ENCODE measurements at places on chromosomes 13 and 19. TPM values are rescaled to one million over a fixed set of nuclear protein-coding genes. Genes with fewer than 3 reads are reported as not detected.

- no peak overlapping the region for H3K4me3 ChIP-seq
- H3K36me3 ChIP-seq, result no peaks in the 10 kb centered on the region
- peaks cover 10% of the 10 kb centered on the region for H3K27me3 ChIP-seq
- peaks cover 5% of the 10 kb centered on the region for H3K4me1 ChIP-seq
Observed at GRCh38 chr13:97015661-97016350, 21.5 kb upstream of the OXGR1 start.

DNA sequence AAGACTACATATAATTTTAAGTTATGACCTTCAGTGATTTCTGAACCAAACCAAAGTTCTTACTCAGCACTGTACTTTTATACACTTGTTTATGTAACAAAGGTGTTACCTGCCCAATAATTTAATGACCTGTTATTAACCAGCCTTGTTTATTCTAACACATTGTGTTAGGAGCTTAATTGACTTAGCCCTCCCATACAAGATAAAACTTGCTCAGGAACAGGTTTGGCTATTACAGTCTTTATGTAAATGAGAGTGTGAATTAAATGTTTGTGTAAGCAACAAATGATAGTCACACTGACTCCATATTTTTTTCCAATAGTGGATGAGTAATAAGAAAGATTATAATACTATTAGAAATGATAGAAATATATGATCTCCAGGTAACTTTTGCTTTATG lies 51.8 kb upstream of the MYCBP2 start:
- H3K36me3 ChIP-seq, result no peaks in the 10 kb centered on the region
- no peaks in the 10 kb centered on the region for H3K4me1 ChIP-seq
- H3K4me3 ChIP-seq, result no peak overlapping the region
- DNase-seq, result no peak

DNA sequence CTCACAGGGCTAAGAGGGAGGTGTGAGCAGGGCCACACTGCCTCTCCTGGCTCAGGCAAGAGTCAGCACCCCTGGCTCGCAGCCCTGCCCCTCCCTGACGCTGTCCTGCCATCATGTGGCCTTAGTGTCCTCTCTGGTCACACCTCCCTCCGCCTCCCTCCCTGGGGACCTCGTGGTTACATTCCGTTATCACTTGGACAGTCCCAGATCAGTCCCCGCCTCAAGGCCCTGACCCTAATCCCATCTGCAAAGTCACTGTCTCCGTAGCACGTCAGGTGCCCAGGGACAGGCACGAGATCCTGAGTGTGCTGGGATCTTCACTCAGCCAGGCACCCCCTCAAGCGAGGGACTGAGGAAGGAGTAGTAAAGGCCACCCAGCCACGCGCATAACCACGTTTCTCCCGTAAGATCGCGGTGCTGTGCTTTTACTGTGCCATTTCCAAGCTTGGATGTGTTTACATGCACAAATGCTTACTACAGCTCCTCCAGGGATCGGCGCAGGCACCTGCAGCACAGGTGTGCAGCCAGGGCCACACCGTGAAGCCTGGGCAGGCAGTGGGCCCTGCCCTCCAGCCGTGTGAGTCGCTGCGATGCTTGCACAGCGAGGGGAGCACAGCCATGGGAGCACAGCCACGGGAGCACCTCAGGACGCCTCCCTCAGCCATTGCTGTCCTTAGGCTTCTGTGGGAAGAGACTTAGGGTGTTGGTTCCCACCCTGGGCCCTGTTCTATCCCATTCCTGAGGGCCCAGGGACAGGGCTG lies 10.7 kb upstream of the TMEM255B start:
- peaks cover 6% of the 10 kb centered on the region for H3K4me1 ChIP-seq
- H3K4me3 ChIP-seq, result no peak overlapping the region
- H3K27me3 ChIP-seq, result peaks cover 11% of the 10 kb centered on the region
- peak; percentile 55 for DNase-seq

Gene S1PR5
- total RNA-seq, result 0.11 TPM

Gene NCCRP1
- total RNA-seq, result not detected

DNA sequence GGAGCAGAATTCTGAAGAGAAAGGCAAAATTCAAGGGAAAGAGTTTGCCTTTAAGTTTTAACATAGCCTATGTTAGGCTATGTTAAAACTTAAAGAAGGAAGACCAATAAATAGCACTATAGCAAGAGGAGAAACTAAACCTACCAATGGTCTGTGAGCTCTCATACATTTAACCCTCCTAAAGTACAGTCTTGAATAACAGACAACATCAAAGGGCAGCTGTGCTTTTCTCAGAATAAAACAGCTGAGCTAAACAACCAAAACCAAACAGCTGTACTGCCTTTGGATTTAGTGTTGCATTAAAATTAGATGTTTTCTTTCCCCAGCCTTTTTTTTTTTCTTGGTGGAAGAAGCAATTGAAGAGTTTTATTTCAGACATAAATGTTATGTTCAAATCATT lies 34.0 kb downstream of the KLF5 start:
- no peak for DNase-seq
- H3K4me1 ChIP-seq, result no peaks in the 10 kb centered on the region
- H3K36me3 ChIP-seq, result no peaks in the 10 kb centered on the region
- no peak overlapping the region for H3K27ac ChIP-seq
- no peak overlapping the region for H3K4me3 ChIP-seq

Gene HIPK4
- not detected for total RNA-seq

DNA sequence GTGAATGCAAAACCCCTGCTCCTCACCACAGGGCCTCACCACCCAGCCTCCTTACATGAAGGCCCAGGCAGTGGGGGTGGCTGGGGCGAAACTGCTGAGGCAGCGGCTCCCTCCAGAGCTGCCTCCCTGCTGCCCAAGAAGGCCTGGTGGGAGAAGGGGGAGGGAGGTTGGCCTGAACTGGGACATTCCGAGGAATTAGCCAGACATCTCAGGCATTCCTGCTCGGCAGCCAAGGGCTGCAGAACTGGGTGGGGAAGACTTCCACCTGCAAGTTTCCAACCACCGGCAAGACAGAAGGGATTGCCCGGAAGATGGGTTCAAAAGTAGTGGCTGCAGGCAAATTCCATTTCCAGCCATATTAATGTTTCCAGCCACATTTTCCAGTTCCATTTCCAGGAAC lies 2.3 kb upstream of the PSPN start:
- H3K36me3 ChIP-seq, result peaks cover 58% of the 10 kb centered on the region
- no peak overlapping the region for H3K4me3 ChIP-seq
- DNase-seq, result no peak
- H3K4me1 ChIP-seq, result peaks cover 14% of the 10 kb centered on the region
- no peaks in the 10 kb centered on the region for H3K27me3 ChIP-seq
